Stimulated activated CD8-positive, alpha-beta memory T cell treated with anti-CD3 and anti-CD28 coated beads, Interleukin-15, amount 100 ng/mL, for 24 hours (primary cell): ENCODE measurements at places on chromosomes 7 and 10.

- DNase-seq: no peak
Observed at GRCh38 chr10:112613620-112614019, 166.6 kb downstream of the VTI1A start.

DNA sequence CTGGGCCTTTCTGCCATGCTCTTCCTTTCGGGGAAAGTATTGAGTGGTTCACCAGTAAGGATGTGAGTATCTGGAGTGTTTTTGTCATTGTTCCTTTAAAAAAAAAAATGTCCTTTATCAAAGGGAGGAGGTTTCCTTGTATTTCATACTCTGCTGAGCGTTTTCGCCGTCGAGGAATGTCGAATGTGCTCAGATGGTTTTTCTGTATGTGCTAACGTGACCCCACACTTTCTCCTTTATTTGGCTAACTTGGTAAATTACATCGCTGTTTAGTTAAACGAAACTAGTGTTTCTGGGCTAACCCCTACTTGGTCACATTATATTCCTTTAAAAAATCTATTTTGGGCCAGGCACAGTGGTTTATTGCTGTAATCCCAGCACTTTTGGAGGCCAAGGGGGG is 45.9 kb downstream of the INPP5A start:
- DNase-seq: no peak

GRCh38 chr7:5557920-5558401 is 134.3 kb upstream of the TNRC18 start:
- no peak for DNase-seq

DNA sequence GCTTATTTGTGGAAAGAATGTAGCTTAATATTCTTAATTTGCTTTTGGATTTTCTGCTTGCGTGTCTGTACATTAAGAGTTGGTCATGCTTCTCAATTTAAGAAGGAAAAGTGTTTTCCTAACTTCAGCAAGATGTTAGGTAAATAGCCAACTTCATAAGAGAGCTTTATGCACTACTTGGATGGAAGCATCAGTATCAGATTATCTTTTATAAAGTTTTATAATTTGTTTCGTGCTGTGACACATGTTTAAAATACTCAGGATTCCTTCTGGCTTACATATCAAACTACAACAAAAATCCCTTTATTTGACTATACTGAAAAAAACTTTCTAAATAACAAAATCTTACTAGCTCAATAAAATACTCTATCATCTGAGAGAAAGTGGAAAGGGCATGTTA is 34.8 kb upstream of the AGR2 start:
- DNase-seq: no peak

GRCh38 chr10:107898392-107898791 is 733.9 kb upstream of the SORCS1 start:
- no peak for DNase-seq

DNA sequence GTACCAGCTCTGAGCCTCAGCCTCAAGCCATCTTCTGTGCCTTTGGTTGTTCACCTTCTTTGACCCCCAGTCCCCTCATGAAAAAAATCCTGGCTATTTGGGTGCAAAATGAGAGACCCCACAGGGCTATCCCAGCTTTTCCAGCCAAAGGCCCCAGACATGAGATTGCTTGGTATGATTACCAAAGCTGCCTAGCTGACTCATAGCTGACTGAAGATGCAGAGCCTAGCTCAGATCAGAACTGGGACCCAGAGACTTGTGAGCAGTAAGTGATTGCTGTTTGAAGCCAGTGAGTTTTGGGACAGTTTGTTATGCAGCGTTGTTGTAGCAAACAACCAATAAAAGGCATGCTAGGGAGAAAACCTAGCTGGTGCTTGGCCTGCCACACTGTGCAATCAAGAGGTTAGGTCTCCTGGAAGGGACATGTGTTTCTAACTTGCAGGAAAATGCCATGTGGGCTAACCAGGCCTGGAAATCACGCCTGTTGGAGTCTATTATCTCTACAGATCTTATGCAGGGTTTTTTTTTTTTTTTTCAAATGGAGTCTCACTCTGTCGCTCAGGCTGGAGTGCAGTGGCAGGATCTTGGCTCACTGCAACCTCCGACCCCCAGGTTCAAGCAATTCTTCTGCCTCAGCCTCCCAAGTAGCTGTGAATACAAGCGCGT is 48.0 kb upstream of the DAGLB start:
- no peak for DNase-seq

GRCh38 chr7:34747176-34747781 is 89.3 kb downstream of the NPSR1 start:
- no peak for DNase-seq

GRCh38 chr10:62422068-62422590 is 48.0 kb downstream of the ZNF365 start:
- no peak for DNase-seq

GRCh38 chr10:34003561-34003960 is 669.1 kb upstream of the NRP1 start:
- no peak for DNase-seq

DNA sequence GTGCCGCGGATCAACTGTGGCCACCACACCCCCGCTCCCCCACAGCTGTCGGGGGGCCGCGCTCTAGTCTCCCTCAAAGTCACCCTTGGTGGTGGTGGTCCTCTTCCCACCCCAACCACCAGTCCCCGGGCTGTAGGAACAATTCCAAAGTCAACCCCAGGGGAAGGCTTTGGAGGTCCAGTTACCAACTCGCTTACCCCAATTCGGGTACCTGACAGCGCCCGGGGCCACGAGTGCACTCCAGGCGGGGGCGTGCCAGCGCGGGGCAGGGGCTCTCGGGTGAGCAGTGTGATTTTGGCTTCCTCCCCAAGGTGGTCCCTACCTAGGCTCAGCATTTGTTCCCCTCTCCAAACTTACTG is 584 bp upstream of the ZMIZ1 start:
- DNase-seq: no peak

DNA sequence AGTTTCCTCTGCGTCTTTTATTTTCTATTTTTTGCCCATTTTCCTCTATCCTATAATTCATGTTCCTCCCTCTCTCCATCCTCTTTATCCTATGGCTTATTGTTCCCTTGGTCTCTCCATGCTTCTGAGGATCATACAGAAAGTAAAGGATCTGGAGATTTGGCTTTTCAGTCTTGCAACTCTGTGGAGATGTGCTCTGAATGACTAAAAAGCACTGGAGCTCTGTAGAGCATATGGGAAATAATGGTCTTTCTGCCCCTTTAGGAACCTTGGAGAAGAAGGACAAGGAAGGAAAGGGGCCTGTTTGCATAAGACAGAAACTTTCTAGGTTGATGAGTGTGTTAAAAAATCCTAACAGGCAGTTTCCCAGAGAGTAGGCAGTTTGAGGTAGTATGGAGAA is 120.1 kb downstream of the PHTF2 start:
- DNase-seq: no peak
